ENCODE measurements at places on chromosomes 2 and 18. TPM values are rescaled to one million over a fixed set of nuclear protein-coding genes. Genes with fewer than 3 reads are reported as not detected.

CCDC85A gene
- total RNA-seq: 15.4 TPM

ZAP70 gene
- total RNA-seq: under 0.01 TPM

CRIM1 gene
- total RNA-seq: 862 TPM

C2orf72 gene
- total RNA-seq: under 0.01 TPM

CXCR1 gene
- not detected for total RNA-seq

TRIM43 gene
- total RNA-seq: 0.07 TPM

CNPPD1 gene
- total RNA-seq: 20.2 TPM

GKN1 gene
- total RNA-seq: not detected

SCN9A gene
- total RNA-seq: 1.1 TPM

TYMS gene
- total RNA-seq: 81.0 TPM

ANKAR gene
- total RNA-seq: 8.4 TPM

SPEG gene
- total RNA-seq: 0.80 TPM

TTL gene
- total RNA-seq: 102 TPM

DSC3 gene
- total RNA-seq: under 0.01 TPM

SGPP2 gene
- total RNA-seq: not detected

G6PC2 gene
- total RNA-seq: not detected

KCNK3 gene
- total RNA-seq: not detected

ELOA2 gene
- total RNA-seq: not detected

UGT1A9 gene
- total RNA-seq: not detected

FIGN gene
- 6.5 TPM for total RNA-seq

MLPH gene
- total RNA-seq: 0.27 TPM

ST3GAL5 gene
- total RNA-seq: 17.7 TPM

PRADC1 gene
- total RNA-seq: 21.0 TPM

CAPN13 gene
- not detected for total RNA-seq

CCL20 gene
- total RNA-seq: not detected

CLEC4F gene
- not detected for total RNA-seq

LRRTM1 gene
- not detected for total RNA-seq

TRIM54 gene
- total RNA-seq: not detected

SP5 gene
- total RNA-seq: not detected

GBX2 gene
- total RNA-seq: 11.6 TPM

IMMT gene
- 120 TPM for total RNA-seq

KANSL3 gene
- 30.3 TPM for total RNA-seq

SCTR gene
- total RNA-seq: not detected

SIX3 gene
- not detected for total RNA-seq

TUBA4B gene
- not detected for total RNA-seq

LDLRAD4 gene
- 1.6 TPM for total RNA-seq

ELMOD3 gene
- 15.0 TPM for total RNA-seq

TTC21B gene
- 32.2 TPM for total RNA-seq

C2orf15 gene
- not detected for total RNA-seq

IL37 gene
- total RNA-seq: not detected

ACMSD gene
- total RNA-seq: not detected

GAD1 gene
- total RNA-seq: 0.14 TPM

TRABD2A gene
- total RNA-seq: 5.1 TPM

IGFBP5 gene
- 0.40 TPM for total RNA-seq

CNRIP1 gene
- total RNA-seq: 67.6 TPM

IL1R2 gene
- total RNA-seq: not detected

PRSS56 gene
- not detected for total RNA-seq

CCT7 gene
- total RNA-seq: 504 TPM

RAD51AP2 gene
- not detected for total RNA-seq

LYPD6B gene
- total RNA-seq: not detected

OR6B2 gene
- not detected for total RNA-seq

SEPTIN10 gene
- total RNA-seq: 156 TPM

LYPD6 gene
- 5.4 TPM for total RNA-seq

C18orf54 gene
- total RNA-seq: 26.9 TPM

POTEF gene
- 0.13 TPM for total RNA-seq

All from thoracic aorta endothelial cell (primary cell).